ENCODE measurements at places on chromosomes 4 and X.
A peak's percentile ranks its signal among the peaks of the same experiment; 100 is the strongest.

DNA sequence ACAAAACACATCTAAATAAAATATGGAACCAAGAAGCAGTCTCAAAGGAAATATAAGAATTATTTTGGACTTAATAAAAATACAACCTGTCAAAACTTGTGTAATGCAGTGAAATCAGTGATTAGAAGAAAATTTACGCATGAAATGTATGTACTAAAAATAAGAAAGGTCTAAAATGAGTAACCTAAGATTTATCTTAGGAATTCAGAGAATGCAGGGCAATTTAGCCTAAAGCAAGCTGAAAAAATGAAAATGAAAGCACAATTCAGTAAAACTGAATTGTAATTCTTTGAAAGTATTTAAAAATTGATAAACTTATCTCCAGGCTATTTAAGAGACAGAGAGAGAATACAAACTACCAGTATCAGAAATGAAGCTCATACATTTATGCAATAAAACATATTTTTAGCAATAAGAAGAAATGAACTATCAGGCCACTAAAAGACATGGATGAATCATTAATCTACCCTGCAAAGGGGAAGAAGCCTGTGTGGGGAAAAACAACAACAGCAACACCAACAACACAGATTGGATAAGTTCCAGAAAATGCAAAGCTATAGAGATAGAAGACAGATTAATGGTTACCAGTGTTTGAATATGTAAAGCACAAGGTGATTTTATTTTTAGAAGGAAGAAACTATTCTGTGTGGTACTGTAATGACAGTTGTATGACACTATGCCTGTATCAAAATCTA, 442.0 kb upstream of the ADGRL3 start:
- no peak for DNase-seq

DNA sequence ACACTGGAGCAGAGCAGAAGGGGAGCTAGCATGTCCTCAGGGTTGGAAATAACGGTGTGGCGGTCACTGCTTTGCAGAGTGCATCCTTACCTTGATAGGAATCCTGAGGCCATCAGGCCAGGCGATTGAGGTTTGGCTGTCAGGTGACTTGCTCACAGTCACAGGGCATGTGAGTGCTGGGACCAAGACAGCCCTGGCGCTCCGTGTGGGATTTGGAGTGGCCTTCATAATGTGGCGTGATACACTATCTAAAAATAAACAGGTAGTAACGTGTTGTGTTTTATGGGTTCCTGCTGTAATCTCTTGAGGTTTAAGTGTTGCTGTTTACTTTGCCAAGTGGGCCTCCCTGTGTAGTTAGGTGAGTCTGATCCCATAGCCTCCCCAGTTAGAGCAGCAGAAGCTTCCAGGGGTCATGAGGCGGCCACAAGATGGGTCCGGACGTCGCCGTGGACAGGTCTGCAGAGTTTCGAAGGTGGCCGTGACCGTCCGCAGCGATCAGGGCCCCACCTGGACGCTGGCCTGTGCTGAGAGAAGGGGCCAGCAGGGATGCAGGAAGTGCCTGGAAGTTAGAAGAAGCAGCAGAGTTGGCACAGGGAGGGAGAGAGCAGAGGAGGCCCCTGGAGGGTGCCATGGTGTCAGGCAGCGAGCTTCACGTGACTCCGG, 27.7 kb downstream of the RGS12 start:
- no peak for DNase-seq

GRCh38 chrX:32448320-32448719, 763.0 kb downstream of the DMD start:
- DNase-seq: no peak

DNA sequence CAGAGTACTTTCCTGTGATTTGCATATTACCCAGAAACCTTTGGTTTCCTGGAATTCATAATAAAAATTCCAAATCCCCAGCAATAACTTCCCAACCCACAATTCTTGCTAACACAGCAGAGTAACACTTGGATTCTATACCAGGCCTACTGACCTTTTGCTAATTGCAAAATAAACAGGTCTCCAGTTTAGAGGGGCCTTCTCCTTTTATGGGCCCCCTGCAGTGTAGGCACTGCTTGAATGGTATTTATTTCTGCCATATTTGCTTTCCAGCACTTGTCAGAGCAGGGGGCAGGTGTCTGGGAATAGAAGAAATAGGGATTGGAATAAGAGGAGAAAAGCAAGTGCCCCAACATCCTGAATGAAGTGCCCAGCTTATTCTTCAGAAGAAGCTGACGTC, 25.3 kb upstream of the GPC3 start:
- DNase-seq: no peak

DNA sequence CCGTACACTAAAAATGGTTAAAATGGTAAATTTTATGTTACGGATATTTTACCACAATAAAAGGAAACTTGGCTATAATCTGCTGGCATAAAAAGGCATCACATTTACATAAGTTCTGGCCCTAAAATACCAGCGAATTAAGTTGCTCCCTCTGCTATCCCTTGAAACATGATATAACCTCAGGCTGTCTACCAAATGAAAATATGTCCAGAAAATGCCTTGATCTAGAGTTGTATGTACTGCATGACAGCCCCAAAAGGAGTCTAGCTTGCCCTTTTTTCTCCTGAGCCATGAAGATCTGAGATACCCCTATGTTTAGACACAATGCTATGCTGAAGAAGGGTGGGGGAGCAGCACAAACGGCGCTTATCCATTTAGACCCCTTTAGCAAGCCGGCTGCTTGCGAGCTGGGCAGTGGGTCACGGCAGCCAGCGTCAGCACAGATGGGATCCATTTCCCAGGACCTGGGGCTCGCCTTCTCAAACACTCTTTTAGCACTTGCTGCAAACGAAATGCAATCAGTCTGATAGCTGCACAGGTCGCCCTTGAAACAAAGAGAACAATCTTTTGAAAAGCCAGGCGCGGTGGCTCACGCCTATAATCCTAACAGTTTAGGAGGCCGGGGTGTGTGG, 77.0 kb downstream of the AFAP1 start:
- no peak for DNase-seq

GRCh38 chr4:112895811-112896608, 153.4 kb upstream of the ANK2 start:
- DNase-seq: peak; percentile 37

- no peak for DNase-seq
Measured at GRCh38 chr4:70714079-70714887, 7.5 kb upstream of the RUFY3 start.

DNA sequence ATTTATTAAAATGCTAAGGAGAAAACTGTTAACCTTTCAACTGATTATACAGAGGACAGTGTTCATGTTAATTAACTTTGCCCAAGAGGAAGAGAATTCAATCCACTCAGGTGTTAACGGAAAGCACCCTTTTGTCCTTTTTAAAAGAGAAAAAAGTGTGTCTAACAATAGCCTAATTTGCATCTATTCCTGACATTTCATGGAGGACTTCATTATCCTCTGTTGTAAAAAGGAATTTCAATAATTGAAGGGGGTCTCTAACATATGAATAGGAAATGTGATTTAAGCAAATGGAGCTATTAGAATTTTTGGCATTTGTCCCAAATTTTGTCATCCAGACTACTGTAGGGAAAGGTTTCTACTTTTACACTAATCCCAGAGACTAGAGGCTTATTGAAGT, 44.6 kb upstream of the GC start:
- DNase-seq: no peak

DNA sequence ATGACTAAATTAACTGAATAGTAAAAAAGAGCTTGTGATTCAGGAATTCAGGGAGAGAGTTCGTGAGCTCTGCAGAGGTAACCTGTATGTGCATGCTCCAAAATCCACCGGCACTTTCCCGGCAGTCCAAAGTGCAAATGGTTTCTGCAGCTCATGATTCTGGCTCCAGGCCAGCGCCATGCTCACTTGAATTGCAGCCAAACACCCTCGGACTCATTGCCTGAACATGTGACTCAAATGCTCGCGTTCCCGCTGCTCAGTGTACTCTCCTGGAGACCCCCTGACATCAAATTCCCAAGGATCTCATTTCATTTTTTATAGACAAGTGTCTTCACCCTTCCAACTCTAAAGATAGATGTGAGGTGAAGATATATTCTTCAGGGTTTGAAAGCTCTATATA, 44.1 kb upstream of the SH3RF1 start:
- peak; percentile 4 for DNase-seq

DNA sequence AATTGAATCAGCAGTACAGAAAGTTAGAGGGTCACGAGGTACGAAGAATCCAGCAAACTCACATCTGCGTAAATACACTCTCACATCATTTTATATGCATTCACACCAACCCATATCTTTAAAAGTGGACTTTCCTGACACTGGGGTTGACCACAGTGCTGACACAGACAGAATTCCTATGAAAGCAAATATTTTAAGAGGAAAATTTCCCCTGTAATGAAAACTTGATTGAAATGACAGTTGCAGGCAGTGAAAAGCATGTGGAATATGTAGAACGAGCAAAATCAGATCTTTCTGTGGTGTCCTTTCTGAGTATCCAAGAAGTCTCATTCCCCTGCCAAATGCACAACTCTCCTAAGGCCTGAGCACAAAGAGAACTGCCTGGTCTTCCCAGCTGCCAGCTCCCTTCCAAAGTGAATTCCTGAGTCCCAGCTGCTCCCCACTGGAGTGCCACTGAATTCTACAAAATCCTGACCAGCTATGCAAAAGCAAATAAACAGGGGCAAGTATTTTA, 50.5 kb upstream of the FAM9C start:
- no peak for DNase-seq

GRCh38 chr4:150960079-150960478, 55.0 kb downstream of the LRBA start:
- no peak for DNase-seq

DNA sequence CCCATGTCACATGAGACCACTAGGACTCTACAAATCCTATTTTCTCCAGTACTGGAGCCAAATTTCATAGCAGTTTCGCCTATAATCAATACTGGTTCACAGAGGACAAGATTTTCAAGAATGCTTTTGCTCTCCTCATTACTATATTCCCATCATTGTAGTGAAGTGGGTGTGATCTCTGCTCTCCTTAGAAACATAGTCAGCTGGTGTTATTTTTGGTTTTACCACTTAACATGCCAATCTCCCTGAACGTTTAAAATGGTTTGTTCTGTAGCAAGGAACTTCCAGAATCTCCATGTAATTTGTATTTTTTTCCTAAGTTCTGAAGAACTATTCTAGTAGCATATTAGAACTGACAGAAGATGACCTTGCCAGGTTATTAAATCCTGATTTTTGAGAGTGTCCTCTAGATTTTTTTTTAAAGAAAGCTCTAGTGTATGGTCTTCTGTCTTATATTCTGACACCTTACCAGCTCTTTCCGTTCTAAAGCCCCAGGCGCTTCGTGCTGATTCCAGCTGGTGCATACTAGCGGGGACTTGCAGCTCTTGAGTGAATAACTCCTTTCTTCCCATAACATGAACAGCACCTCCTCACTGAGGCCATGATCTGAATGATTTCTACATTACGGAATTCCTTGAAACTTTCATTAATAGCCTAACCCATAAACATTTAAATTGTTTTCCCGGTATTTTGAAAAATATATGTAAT, 1372.9 kb downstream of the TECRL start:
- DNase-seq: no peak

GRCh38 chr4:186557486-186557885, 2.1 kb upstream of the MTNR1A start:
- no peak for DNase-seq

GRCh38 chrX:131571348-131571747, 27.5 kb downstream of the OR13H1 start:
- no peak for DNase-seq

- no peak for DNase-seq
Measured at GRCh38 chr4:56743550-56743949, 62.5 kb upstream of the HOPX start.

- DNase-seq: no peak
Measured at GRCh38 chrX:7164174-7164573, 16.2 kb upstream of the PUDP start.

- no peak for DNase-seq
Measured at GRCh38 chr4:168534535-168534934, 37.7 kb downstream of the PALLD start.
